ENCODE measurements at places on chromosomes 3 and 15.
A peak's percentile ranks its signal among the peaks of the same experiment; 100 is the strongest.

- no peak for DNase-seq
Observed at GRCh38 chr3:140467796-140468315, 210.0 kb upstream of the TRIM42 start.

DNA sequence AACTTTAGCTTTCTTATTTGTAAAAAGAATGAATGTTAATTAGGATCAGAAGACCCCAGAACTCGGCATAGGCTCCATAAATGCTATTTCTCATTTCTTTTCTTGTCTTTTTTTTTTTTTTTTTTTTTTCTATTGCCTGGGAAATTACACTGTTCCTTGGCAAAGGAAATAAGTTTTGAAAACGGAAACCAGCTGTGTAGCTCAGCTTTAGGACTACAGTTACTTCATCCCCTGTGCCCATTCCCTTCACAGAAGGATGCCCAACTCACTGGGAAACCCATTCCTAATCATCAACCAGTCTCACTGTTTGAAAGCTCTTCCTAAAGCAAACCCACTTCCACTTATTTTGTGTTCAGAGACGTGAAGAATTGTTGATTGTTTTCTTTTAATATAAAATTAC is 254.0 kb upstream of the IL12A start:
- DNase-seq, result no peak

DNA sequence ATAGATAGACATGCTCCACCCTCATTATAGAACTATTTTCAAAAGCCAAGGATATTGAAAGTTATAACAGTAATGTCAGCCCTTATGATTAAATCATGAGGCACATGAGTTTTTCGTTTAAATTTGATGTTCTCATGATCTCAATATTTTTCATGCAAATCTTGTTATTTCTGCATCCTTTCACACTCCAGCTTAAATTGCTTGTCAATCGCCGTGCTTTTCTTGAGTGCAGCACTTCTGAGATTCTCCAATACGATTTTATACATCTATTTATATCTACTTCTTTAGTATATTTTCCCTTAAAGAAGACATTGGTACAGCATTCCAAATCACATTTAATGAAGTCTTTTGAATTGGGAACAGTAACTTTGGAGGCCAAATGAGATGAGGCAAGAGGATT is 171.2 kb upstream of the GBE1 start:
- DNase-seq, result no peak

GRCh38 chr3:153956613-153957012 is 164.6 kb upstream of the ARHGEF26 start:
- no peak for DNase-seq

DNA sequence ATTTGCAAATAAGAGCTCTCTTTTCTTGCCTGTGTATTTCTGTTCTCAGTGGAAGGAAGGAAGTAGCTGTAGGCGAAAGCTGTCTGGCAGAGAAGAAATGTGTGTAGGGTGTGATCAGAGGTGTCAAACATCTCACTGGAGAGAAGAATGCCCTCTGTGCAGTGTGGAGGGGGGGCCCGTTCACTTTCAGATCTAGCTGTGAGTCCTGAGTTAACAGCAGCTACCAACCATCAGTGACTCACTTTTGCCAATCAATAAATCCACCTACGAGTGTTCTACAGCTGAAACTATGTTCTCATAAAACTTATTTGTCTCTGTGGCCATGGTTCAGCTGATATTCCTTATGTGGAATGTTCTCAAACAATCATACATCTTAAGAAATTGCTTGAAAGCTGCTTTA is 103.7 kb downstream of the FRMD4B start:
- DNase-seq, result no peak

GRCh38 chr15:80070840-80071239 is 11.4 kb downstream of the ZFAND6 start:
- no peak for DNase-seq

DNA sequence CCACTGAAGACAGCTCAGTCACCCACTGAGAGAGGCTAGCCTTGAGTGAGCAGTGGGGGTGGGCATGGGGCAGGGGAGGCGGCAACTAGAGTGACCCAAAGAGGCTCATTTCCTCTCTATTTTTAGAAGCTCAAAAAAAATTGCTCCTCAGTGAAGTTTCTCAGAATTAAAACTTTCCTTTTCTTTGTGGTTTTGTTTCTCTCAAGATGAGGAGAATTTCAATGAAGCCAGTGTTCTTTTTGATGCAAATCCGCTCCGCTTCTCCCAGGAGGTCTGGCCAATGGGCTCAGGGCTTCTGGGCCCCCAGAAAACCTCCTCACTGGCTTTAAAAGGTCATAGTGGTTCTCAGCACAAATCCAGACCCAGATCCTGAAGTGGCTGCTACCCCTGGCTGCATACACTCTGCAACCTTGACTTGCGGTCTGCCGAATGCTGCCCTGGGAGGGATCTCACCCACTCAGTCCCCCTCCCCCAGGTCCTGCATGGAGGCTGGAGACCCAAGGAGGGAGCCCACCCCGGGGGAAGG is at the start of gene ACSBG1:
TSS of gene ACSBG1 (minus strand) at position 51 of the 526 bp plus-strand sequence. CDS start 64 bp downstream, outside the sequence.
- no peak for DNase-seq

DNA sequence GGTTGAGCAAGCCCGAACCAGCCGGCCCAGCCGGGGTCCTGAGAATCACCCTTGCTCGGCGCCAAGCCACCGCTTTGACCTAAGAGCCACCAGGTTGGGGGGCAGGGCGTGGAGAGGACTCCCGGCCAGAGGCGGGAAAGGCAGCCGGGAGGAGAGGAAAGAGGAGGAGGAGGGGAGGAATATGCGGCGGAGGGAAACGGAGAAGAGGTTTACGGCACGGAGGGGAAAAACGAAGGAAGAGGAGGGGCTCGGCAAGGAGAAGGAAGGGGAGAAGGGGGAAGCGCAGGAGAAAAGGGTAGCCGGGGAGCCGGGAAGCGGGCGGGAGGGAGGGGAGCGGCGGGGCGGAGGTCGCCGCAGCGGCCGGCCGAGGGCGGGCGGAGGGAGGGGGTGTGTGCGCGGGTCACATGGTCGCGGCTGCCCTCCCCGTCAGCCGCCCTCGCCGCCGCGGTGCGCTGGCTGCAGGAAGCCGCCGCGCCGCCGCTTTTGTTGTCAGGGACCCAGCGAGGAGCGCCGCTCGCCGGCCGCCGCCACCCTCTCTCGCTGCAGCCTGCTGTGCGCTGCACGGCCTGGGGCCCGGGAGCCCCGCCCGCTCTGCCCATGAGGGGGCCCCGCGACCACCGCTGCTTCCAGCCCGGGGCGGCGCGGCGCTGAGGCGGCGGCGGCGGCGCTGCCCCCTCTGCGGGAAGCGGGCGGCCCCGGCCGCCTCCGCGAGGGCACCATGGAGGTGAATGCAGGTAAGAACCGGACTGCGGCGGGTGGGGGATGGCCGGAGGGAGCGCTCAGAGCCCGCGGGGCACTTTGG is at the start of gene NR1D2:
TSS of gene NR1D2 (plus strand) at position 426 of the 802 bp plus-strand sequence. CDS start at position 719, 293 bp downstream.
- DNase-seq, result peak; percentile 69

- no peak for DNase-seq
Observed at GRCh38 chr3:77071809-77072208, 31.9 kb downstream of the ROBO2 start.

- DNase-seq, result no peak
Observed at GRCh38 chr15:39272901-39273300, 308.0 kb upstream of the THBS1 start.

- no peak for DNase-seq
Observed at GRCh38 chr3:70974747-70975146, 608.8 kb downstream of the FOXP1 start.

DNA sequence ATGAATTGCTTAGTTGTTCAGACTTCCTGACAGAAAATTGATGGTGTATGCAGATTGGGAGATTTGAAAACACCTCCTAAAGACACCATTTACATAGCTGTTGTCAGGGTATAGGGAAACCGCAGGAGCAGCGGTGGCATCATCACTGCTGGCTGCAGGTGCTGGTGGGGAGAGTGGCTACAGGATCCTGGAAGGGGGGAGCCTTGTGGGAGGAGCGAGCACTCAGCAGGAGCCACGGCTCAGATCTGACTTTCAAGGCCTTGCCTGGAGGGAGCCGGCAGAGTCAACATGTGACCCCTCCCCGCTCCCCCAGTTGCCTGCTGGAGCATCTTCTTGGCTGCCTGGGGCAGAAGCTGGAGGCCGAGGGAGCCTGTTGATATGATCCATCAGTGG is 26.1 kb downstream of the EDEM1 start:
- no peak for DNase-seq

All from HTR-8/SVneo (cell line).